Glomerular endothelial cell (primary cell): ENCODE measurements at places on chromosomes 3 and 15. TPM values are rescaled to one million over a fixed set of nuclear protein-coding genes. Genes with fewer than 3 reads are reported as not detected.

DNA sequence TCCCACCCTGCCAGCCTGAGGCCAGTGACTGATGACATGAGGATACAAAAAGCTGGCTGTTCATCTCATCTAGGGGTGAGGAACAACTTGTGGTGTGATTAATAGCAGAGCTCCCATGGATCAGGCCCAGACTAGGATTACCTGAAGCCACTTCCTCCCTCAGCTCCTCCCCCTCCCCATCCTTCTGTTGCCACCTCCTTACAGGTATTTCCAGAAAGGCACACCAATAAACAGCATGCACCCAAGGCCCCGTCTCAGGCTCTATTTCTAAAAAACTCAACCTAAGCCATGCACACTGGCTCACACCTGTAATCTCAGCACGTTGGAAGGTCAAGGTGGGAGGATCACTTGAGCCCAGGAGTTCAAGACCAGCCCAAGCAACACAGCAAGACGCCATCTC, 54.1 kb downstream of the SRGAP3 start:
- DNase-seq, result no peak

DNA sequence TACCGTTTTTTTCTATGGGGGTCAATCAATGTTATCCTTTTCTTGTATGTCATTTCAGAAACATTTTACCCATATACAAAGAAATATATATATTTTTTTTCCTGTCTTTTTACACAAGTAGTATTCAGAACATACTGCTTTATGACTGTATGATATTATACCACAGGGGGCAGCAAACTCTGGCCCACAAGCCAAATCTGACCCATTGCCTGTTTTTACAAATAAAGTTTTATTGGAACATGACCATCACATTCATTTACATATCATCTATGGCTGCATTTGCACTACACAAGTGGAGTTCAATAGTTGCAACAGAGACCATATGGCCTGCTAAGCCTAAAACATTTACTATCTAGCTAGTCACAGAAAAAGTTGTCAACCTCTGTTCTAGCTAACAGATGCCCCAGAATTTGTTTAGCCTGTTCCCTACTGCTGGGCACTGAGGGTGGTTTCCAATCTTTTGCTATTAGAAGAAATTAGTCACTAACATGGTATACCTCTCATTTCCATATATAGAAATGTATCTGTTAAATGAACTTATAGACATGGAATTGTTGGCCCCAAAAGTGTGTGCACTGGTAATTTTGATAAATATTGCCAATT, 57.7 kb downstream of the BFSP2 start:
- no peak for DNase-seq

- no peak for DNase-seq
Measured at GRCh38 chr15:64163659-64164362, 989 bp upstream of the PPIB start.

GRCh38 chr3:140727886-140728285, 50.0 kb downstream of the TRIM42 start:
- DNase-seq, result no peak

DNA sequence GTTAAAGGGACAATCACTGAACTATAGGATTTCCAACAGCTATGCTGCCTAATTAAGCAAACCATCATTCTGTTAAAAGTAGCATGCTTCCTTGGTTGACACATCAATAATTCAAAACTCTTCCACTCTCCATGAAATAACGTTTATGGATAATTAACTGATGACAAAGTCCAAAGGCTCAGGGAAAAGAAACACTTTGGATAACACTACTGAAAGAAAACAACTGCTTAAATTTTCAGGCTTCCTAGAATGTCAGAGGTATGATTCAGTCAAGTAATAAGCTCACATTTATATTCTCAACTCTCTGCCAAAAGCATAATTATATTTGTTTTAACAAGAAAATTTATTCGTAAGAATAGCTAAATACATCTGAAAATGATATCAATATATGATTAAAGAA, 49.6 kb downstream of the WDR72 start:
- DNase-seq, result no peak

DNA sequence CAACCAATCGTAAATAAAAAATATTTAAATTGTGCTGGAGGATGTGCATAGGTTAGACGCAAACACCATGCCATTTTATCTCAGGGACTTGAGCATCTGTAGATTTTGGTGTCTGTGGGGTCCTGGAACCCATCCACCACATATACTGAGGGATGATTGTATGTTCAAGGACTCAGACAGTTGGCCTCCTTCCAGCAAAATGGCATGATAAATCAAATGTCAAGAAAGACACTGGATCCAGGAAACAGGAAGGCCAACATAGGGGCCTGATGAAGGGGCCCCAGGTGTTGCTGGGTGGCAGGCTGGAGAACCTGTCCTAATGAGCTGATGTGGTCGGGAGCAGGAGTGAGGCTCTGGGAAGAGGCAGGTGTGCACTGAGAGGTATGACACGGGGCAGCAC, 289.5 kb downstream of the GABRG3 start:
- DNase-seq, result no peak

- no peak for DNase-seq
Measured at GRCh38 chr3:14248849-14249523, 70.4 kb downstream of the LSM3 start.

The FBXO40 gene
- total RNA-seq, result not detected in 2 replicates

The RAB7A gene
- total RNA-seq, result 120 and 162 TPM in 2 replicates

- no peak for DNase-seq
Measured at GRCh38 chr3:85576091-85576690, 617.4 kb downstream of the CADM2 start.

The GRIP2 gene
- total RNA-seq, result 0.06 TPM in 1 of 2 replicates, not detected in the other

The PSTPIP1 gene
- not detected in 2 replicates for total RNA-seq

The ST8SIA2 gene
- 1.6 TPM in 1 of 2 replicates, not detected in the other for total RNA-seq

GRCh38 chr15:101062063-101062462, 142.9 kb downstream of the LRRK1 start:
- no peak for DNase-seq

DNA sequence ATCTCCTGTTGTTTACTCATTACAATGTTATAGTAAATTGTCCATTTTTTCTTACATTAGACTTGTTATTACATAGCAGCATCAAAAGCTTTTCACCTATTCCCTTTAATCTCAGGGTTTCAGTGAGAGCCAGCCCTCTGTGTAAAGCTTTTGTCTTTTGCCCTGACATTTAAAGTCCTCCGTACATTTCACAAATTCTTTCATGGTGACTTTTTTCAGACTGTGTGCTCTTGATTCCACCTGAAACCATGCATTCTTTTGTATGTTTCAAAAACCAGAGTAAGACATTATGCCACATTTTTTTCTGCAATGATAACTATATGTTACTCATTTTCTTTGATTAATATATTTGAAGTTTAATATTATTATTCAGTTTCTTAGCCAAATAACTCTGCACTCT, 781.4 kb upstream of the ROBO1 start:
- no peak for DNase-seq

- DNase-seq, result no peak
Measured at GRCh38 chr15:90004671-90005070, 3.5 kb downstream of the ZNF710 start.

DNA sequence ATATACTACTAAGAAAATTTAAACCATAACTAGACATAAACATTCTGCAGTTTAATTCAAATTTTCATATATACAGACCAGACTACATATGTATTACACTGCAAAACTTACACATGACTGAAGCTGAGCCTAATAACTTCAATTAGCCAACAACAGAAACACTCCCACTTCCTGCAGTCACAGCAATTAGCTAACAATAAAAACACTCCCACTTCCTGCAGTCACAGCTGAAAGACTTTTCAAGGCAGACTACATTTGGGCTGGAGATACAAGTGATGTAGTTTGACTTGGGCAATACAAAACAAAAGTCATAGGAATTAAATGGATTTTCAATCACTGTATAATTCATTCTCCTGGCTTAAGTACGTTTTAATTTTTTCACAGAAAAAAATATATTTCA, 10.3 kb downstream of the TM2D3 start:
- DNase-seq, result peak; percentile 68

DNA sequence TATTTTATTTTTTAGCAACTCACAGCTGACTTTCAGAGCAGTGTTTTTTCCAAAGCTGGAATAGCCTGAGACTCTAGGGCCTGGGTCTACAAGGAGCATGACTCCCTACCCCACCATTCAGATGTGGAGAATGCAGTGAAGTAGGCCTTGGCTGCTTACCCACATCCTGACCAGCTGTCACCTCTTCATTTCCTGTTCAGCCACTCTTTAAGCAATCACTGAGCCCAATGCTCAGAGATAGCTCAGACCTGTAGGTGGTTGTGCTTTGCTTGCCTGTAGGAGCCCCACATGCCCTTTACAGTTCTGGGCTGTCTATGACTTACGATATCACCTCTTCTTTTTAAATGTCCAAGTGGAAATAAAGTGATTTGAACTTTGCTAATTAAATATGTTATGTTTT, 148.1 kb downstream of the NEK11 start:
- no peak for DNase-seq

DNA sequence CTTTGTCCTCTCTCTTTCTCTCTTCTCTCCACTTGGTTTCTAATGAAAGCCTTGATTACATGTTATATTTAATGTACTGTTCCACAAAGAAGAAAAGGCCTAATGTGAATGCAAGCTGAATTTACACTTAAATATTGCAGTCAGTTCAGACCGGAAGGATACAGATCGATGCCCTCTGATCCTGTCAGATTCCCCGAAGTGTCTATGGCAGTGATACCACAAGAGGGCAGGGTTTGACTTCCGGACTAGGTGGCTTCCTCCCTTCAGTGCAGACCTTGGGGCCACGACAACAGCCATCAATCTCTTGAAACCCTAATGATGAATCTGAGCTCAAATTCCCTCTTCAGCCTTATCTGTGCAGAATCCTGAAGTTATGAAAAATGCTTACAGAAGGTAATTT, 29.5 kb downstream of the AGTR1 start:
- no peak for DNase-seq

- DNase-seq, result no peak
Measured at GRCh38 chr3:123449997-123450604, 1.2 kb upstream of the ADCY5 start.

GRCh38 chr3:115239717-115240116, 92.6 kb upstream of the ZBTB20 start:
- DNase-seq, result peak; percentile 97

The SLITRK3 gene
- total RNA-seq, result not detected in 2 replicates

GRCh38 chr3:129224984-129225393, 24.4 kb upstream of the COPG1 start:
- peak; percentile 14 for DNase-seq

GRCh38 chr15:80234883-80235282, 17.1 kb downstream of the CTXND1 start:
- no peak for DNase-seq

The IL20RB gene
- 0.73 and 1.6 TPM in 2 replicates for total RNA-seq

DNA sequence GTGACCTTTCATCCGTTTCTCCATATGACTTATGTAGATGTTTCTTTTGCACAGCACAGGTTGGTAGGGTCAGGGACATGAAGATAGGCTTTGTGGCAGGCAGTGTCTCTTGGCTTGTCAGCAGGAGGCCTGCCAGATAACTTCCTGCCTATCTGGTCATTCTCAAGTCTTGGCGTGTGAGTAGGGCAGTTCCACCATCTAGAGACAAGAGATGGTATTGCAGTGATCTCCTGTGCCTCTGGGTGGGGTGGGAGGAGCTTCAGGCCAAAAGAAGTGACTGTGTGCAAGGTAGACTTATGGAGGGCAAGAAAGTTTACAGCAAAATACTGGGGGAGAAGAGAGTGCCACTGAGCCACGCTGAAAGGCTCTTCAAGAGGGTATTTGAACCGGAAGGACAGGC, 11.0 kb downstream of the TEX264 start:
- DNase-seq, result no peak

The GXYLT2 gene
- total RNA-seq, result 2.7 and 4.8 TPM in 2 replicates

DNA sequence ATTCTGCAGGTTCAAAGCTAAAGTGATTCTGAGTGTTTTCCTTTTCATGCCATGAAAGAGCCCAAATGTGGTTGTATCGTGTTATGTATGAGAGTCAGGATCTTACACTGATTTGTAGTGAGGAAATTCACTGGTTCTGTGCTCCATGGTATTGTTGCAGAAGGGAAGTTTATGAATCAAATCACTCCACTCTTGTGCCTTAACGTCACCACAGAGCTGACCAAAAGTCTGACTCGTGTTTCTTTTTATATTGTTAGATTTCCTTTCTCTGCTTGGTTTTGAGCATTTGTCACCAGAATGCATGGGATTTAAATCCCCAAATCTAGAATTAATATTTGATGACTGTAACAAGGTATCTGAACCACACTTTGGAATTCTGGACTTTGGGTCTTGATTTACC, 29.1 kb upstream of the SLC30A4 start:
- no peak for DNase-seq

- no peak for DNase-seq
Measured at GRCh38 chr15:88619796-88620195, 1.3 kb upstream of the AEN start.

DNA sequence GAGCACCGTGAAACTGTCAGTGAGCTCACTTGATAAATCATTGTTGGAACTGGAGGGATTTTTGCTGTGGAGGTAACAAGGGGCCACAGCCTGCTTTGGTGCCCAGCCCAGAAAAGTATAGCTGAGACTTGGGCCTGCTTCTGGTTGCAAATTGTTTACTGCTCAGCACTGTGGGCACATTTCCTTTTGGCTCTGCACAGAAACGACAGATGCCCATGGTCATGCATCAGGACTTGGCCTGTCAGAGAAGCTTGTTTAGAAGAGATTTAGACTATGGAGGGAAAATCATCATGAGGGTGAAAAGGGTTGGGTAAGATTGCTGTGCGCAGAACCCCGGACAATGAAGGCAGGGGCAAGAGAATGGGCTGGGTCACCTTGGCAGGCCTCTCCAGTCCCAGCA, 286.1 kb upstream of the CTNNB1 start:
- DNase-seq, result no peak

GRCh38 chr3:5463991-5464390, 276.5 kb downstream of the EDEM1 start:
- DNase-seq, result no peak

The PML gene
- total RNA-seq, result 196 and 216 TPM in 2 replicates

- no peak for DNase-seq
Measured at GRCh38 chr15:96054621-96055020, 275.9 kb upstream of the NR2F2 start.

DNA sequence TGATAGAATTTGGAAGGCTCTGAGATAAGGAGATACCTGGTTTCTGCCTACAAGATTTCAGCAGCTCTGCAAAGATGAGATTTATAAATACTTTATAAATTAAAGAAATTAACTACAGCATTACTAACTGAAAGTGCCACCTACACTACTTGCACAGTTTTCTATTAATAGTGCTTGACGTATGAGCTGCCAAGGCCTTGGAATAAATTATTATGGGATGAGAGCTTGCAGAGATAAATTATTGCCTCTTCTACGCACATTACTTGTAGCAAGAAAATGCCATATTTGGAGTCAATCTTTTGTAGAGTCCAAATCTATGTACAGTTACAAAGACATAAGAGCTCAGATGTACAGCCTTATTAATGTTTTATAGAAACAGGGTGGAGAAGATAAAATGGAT, 89.1 kb downstream of the BCHE start:
- no peak for DNase-seq

GRCh38 chr3:64813326-64813725, 125.5 kb upstream of the ADAMTS9 start:
- no peak for DNase-seq

GRCh38 chr15:40102897-40103858, 5.5 kb downstream of the BMF start:
- DNase-seq, result no peak
